Activated B cell treated with CpG ODN at 0.5 μM for 24 hours (primary cell): ENCODE measurements at places on chromosomes 7 and 10.
A peak's percentile ranks its signal among the peaks of the same experiment; 100 is the strongest.

DNA sequence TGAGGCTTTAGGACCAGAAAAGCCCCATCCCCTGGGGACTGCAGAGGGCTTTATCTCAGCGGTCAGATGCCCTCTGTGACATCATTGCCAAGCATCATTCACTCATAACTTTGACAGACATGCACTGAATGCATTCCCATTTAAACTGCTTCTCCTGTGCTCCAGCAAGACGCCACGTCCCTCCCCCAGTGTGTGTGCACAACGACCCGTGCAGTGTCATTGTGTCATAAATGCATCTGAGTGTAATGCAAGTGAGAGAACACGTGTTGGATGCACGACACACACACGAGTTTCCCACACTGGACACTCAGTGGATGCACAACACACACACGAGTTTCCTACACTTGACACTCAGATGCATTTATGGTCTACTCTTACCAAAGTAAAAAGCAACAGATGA lies 337.9 kb downstream of the PTPRN2 start:
- DNase-seq, result no peak

DNA sequence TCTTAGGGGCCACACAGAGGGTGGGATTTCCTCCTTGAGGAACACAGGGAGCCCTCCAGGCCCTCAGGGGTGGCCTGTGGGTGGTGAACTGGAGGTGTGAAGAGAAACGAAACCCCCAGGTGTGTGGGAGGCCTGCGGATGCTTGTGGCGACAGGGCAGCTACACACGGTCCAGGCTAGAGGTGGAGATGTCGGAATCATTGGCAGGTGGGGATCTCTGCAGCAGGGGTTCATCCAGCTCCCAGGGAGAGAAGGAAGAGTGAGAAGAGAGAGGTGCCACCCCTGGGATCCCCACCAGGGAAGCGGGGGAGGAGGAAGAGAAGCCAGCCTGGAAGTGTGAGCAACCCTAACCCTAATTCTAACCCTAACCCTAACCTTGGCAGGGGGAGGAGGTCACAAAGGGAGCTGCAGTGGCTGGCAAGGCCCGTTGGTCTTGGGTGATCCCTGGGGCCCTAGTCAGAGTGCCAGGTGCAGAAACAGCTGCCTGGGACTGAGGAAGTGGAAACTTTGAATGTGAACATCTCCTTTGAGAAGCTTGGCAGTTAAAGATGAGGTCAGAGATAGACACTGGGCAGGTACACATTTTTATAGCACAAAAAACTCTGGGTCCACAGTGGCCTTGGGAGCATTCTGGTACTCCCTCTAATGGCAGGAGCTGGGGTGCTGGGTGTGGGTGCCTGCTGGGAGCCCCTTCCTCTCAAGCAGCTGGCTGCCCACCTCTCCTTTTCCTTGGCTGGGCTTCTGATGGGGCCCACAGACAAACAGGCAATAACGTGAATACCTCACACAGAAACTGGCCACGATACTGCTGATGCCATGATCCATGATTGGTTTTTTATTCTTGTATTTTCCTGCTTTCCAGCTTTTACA lies 6.8 kb upstream of the AEBP1 start:
- DNase-seq, result peak; percentile 53

DNA sequence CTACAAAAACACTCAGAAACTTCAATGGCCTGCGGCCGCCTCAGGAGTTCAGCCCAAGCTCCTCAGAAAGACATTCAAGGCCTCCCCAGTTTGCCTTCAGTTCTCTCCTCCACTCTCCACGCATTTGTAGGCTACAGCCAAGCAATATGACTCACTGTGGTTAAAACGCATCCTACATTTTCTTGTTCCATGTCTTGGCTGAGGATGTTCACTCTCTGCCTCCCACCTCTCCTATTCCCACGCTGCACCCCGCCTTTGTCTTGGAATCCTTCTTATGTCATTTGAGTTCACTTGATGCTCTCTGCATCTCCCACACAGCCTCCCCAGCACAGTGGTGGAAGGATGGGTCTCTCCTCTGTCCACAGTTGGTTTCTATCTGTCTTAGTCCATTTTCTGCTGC lies 184.8 kb downstream of the NPSR1 start:
- DNase-seq, result no peak

DNA sequence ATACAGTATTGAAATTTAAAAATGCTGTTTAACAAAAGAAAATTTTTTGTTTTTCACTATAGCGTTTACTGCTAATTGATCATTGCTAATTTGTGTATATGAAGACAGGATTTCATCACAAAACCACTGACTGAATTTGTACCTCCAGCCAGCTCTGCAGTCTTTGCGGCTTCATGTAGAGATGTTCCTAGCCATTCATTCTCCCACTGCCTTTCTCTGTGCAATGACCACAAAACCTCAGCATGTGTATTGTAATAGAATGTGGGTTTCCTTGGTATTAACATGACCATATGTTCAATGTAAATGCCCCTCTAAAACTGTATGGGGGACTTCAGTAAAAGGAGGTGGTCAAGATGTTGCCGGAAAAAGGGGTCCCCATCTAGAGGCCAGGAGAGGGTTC lies 81.1 kb upstream of the STEAP1B start:
- no peak for DNase-seq

GRCh38 chr7:141359740-141360415 lies 191.3 kb upstream of the AGK start:
- DNase-seq, result no peak
